ENCODE measurements at places on chromosomes 4 and X. TPM values are rescaled to one million over a fixed set of nuclear protein-coding genes. Genes with fewer than 3 reads are reported as not detected.
A peak's percentile ranks its signal among the peaks of the same experiment; 100 is the strongest.

GRCh38 chr4:5900844-5901243, 8.0 kb upstream of the CRMP1 start:
- no peak for DNase-seq

DNA sequence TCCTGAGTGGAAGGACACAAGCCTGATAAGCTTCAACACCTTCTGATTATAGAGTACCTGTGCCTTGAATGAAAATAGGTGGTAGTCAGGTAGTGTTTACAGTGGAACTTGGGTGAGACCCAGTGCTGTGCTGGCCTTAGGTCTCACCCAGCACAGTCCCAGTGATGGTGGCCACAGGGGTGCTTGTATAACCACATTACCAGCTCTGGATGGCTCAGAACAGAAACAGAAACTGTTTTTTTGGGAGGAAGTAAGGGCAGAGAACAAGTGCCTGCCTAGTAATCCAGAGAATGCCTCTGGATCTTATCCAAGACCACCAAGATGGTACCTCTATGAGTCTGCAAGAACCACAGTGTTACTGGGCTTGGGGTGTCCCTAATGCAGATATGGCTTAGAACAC, 171.5 kb upstream of the DIPK2B start:
- DNase-seq, result no peak

MAGEB6 gene
- not detected for total RNA-seq

DNA sequence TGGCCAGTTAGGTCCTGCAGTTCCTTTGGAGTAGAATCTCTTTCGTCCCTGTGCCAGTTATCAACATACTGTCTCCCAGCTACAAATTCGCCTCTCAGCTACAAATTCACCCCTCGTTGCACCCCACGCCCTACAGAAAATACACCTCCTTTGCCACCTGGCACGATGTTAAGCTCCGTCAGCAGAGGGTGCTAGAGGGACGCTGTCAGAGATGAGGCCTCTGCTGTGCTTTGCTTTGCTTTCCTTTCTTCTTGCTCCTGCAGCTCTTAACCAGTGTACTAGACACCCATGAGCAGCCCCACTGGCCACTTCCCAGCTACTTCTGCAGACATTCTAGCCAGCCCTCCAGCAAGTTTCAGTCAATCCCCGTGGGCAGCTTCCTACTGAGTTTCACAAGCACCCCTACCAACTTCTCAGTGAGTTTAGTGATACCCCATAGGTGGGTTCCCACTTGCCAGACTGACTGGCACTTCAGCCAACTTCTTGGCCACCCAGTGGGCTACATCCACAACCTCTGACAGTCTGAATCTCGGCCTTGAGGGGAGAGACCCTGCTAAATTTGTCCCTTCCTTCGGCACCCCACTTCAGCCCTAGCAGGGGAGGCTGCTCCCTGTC, 21.8 kb downstream of the HAUS3 start:
- DNase-seq, result peak; percentile 86

DNA sequence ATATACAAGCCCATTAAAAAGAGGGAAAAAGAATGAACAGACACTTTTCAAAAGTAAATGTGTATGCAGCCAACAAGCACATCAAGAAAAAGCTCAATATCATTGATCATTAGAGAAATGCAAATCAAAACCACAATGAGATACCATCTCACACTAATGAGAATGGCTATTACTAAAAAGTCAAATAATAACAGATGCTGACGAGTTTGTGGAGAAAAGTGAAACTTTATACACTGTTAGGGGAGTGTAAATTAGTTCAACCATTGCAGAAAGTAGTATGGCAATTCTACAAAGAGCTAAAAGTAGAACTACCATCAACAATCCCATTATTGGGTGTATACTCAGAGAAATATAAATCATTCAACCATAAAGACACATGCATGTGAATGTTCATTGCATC, 203.0 kb downstream of the ARAP2 start:
- no peak for DNase-seq

GRCh38 chrX:79412972-79413371, 45.8 kb upstream of the ITM2A start:
- DNase-seq, result no peak

TKTL2 gene
- total RNA-seq, result not detected

- no peak for DNase-seq
Observed at GRCh38 chrX:25034889-25035288, 19.1 kb upstream of the ARX start.

F8A2 gene
- not detected for total RNA-seq

Data from suprapubic skin (tissue), 4 donors.